T47D (cell line): ENCODE measurements at places on chromosomes 2 and 18.

GRCh38 chr2:233692648-233693047, at the start of gene UGT1A6:
TSS of gene UGT1A6 (plus strand) at chr2:233692890. CDS start at chr2:233693005, 115 bp downstream.
- DNase-seq: no peak

DNA sequence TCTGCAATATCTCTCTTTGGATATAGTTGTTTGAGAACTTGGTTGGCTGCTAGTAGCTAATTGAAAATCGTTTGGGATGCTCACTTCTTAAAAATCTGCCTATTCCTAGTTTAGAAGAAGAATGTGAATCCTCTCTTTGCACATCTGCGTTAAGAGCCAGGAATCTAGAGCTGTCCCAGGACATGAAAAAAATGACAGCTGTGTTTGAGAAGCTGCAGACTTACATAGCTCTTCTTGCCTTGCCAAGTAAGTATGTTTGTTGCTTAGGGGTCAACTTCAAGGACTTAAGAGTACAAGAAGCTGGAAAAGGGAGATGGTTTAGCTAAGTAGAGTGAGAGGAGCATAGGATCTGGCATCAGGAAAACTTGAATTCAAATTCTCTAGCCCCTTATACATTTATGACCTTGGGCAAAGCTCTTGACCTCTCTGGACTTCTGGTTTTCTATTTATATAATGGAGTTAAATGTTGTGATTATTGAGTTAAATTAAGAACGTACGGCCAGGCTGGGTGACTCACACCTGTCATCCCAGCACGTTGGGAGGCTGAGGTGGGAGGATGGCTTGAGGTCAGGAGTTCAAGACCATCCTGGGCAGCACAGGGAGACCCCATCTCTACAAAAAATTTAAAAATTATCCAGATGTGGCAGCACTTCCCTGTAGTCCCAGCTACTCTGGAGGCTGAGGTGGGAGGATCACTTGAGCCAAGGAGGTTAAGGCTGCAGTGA, 55.2 kb upstream of the STON1 start:
- no peak for DNase-seq

DNA sequence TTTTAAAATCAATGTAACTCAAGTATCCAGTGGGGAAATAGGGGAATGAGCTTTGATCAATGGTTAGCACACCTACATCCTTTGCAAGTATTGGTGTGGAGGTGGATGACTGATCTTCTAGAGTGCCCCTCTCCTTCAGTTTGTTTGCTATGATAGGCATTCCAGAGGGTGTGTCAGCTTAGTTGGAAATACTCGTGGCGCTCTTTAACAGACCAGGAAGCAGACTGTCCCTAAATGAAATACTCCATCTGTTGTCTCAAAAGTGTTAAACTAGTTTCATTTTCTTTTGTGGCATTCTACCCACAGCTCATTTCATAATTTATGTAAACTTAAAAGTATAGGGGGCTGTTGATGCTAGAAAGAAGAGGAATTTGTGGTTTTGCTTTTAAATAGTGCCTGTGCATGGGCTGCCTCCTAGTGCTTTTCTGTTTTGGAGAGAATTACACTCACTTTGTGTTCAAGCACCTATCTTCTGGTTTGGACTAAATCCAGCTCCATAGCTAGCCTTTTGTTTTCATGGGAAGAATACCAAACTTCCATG, 66.2 kb downstream of the STAT1 start:
- DNase-seq: peak; percentile 2

- DNase-seq: no peak
Measured at GRCh38 chr18:76265497-76266235, 229.4 kb downstream of the ZNF516 start.

DNA sequence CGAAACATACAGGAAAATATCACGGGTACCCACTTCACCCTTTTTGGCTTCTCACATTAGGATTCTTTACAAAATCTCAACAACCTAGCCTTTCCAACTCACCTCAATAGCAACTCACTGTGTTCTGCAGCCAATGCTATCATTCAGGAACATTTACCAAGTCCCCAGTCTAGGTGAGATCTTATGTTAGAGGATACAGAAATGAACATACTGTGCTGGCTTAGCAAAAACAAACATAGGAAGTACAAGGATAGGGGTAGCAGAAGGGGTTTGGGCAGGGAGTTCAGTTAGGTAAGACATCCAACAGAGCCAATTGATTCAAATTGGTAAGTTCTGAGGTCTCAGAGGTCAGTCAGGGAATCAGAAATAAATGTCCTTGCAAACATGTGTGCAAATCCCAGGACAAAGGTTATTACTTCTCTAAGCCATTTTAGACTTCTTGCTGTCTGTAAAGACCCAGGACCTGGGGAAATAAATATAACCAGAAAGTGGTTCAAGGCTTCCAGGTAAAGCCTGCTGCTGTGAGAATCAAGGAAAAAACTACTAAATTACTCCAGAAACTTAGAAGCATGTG, 556.3 kb upstream of the CHAC2 start:
- no peak for DNase-seq

DNA sequence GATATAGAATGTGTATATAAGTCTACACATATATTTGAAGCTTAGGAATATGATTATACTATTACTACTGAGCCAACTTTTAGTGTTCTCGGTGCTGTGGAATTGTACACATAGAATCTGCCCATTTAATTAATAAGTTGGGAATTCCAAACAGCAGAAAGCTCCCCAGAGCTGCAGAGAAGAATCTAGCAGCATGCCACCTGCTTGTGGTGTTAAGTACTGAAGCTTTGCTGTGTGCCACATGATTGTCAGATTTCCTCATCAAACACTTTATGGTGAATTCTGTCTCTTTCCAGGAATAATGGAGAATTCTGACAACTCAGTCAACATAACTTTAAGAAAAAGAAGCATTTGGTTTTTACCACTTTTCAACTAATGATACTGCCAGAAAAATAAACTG, 117.8 kb downstream of the WDSUB1 start:
- no peak for DNase-seq

- DNase-seq: no peak
Measured at GRCh38 chr18:8656232-8656631, 47.0 kb downstream of the RAB12 start.

- no peak for DNase-seq
Measured at GRCh38 chr18:35348001-35348400, 3.8 kb upstream of the ZNF24 start.

GRCh38 chr2:223759569-223760430, 77.6 kb downstream of the AP1S3 start:
- no peak for DNase-seq

DNA sequence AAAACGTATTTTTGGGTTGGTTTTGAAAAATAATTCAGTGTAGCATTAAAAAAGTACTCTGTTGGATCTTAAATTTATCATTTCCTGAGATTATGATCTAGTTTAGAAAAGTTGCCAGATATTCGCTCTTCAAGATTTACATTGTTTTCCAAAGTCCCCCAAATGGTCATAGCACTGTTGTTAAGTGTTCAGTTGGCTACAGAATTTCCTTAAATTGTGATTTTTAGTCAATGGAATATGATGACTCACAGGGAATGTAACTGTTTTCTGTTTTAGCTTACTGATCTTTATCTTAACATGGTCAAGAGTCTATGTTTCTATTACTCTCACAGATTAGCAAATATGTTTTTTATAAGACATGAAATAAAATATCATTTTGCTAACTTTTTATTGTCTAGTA, 23.2 kb downstream of the PLCL1 start:
- DNase-seq: no peak

- no peak for DNase-seq
Measured at GRCh38 chr2:15457868-15458267, 103.3 kb downstream of the NBAS start.
